ENCODE measurements at places on chromosomes 11 and 22.

- no peak for DNase-seq
Measured at GRCh38 chr11:106001304-106002012, 20.6 kb downstream of the MSANTD4 start.

GRCh38 chr11:70173018-70173417 is 30.1 kb upstream of the FADD start:
- no peak for DNase-seq

GRCh38 chr11:35116245-35116644 is 22.7 kb upstream of the CD44 start:
- DNase-seq = no peak

GRCh38 chr11:122853971-122854446 is 15.7 kb downstream of the CRTAM start:
- DNase-seq = peak; percentile 88

DNA sequence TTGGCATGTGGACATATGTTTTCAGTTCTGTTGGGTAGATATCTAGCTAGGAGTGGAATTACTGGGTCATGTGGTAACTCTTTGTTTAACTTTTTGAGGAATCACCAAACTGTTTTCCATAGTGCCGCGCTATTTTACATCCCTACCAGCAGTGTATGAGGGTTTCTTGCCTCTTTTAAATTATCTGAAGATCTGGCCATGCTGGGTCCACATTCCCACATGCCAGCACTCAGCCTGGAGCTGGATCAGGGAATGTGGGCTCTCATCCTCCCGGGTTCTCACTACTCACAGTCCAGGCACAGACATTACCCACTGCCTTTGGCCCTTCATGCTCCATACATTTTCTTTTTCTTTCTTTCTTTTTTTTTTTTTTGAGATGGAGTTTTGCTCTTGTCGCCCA is 44.6 kb downstream of the RBX1 start:
- DNase-seq = no peak

DNA sequence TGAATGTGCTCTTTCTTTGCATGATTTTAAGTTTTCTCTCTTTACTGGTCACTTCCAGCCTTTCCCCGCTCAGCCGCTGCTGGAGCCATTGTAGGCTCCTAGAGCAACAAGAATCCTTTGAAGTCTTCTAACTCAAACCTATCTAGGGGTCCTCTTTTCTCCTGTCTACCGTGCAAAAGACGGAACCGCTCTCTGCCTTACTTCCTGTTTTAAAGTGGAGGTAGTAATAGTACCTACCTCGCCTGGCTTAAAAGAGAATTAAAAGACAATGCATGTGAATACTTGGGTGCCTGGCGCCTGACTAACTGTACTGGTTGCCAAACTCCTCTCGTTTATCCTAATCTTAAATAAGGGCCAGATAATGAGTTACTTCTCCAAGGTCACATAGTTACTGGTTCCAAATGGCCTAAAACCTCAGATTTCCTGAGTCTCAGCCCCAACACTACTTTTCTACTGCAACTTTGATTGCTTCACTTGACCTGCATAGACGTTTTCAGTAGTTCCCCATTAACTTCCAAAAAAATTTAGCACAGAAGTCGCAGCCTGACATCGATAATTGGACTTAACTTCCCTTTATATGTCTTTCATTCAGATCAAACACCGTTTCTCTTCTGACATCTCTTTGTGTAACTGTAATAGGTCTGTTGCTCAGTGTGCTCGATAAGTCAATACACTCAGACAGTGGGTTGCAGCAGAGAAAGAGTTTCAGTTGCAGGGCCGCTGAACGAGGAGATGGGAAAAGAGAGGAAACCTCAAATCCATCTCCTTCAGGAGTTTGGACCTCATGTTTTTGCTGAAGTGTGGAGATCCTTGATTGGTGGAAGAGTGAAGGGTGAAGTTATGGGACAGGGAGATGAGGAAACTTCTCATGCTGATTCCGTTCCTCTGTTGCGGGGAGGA is 891 bp downstream of the SAMM50 start:
- no peak for DNase-seq

DNA sequence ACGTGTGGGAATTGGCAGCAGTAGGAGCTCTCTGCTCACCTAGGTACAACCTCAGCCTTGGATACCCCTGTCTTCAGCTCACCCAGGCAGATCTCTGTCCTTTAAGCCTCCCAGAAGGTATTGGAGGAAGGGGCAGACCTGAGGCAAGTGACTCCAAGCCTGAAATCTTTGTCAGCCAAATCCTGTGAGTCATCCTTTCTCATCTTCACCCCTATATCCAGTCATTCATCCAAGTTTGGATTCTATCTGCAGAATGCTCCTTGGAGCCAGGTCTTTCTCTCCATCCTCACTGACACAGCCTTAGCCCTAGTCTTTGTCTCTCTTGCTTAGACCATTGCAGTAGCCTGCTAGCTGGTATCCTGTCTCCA is 10.4 kb upstream of the THY1 start:
- DNase-seq = peak; percentile 82

- peak; percentile 97 for DNase-seq
Measured at GRCh38 chr22:38802671-38803121, 8.8 kb upstream of the DNAL4 start.

DNA sequence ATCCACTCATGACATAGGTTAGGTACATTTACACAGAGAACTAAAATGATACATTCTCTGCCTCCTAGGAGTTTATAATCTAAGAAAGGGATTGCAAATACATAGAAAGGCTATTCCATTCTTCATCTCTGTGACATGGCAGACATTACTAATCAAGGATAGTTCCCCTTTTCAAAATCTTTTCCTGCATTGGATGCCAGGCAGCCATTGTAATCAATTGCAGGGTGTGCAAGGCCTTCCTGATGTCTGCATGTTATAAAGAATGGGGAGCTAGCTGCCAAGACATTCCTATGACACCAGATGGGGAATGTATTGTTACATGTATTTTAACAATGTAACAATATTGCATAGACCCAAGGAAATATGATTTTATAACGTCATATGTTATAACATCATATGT is 82.0 kb downstream of the KIRREL3 start:
- DNase-seq = peak; percentile 85

- no peak for DNase-seq
Measured at GRCh38 chr11:64867748-64868462, 10.5 kb downstream of the EHD1 start.

- peak; percentile 50 for DNase-seq
Measured at GRCh38 chr11:13166036-13166435, 111.6 kb upstream of the BMAL1 start.

GRCh38 chr22:47167056-47167455 is 404.6 kb downstream of the TBC1D22A start:
- no peak for DNase-seq

DNA sequence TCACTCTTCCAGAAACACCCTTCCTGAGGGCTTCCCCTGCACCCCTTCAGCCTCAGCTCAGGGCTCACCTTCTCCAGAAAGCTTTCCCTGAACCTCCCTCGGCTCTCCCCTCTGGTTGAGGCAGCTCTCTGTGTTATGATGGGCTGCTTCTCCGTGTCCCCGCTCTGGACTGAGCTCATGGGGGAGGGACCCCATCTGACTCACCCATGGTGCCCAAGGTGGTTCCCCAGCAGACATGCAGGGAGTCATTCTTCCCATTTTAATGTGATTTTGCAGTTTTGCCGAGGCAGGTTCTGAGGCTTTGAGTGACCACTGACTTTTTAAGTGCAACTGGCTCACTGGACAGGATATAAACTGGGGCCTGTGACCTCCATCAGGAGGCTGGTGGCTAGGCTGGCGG is 495.1 kb downstream of the TBC1D22A start:
- no peak for DNase-seq

GRCh38 chr11:692824-693414 is 2.1 kb downstream of the DEAF1 start:
- DNase-seq = peak; percentile 37

DNA sequence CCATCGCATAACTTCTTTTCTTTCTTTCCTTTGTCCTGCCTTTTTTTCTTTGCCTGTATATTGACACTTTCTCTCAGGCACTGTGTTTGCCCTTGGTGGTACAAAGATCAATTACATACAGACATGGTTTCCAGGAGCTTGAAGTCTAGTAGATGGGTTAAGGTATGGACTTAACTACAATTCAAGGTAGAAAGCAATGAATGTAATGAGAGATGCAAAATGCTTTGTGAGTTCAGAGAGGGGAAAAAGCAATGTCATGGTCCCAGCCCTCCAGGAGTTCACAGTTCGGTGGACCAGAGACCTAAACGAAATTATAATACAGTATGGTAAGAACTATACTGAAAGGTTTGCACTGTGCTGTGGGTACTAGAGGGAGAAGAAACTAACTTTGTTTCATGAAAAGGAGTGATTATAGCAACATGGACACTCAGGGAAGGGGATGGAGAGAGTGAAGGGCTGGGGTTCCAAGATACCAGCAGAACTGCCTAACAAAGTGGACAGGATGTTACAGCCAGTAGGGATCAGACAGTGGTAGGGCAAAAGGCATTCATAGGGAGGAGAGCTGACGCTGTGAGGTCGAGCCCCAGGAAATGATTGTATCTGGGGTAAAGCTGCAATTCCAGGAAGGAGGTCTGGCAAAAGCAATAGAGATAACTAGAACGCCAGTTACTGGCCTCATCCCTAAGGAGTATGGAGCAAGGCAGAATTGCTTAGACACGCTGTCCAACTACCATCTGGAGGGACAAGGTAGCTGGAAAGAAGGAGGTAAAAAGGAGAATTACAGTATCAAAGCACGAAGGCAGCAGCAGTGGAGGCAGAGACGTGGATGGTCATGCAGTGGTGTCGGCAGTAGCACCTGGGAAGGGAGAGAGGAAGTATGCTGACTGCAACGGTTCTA is 158.3 kb upstream of the MTMR2 start:
- no peak for DNase-seq
